ENCODE measurements at places on chromosomes 7 and 10.

DNA sequence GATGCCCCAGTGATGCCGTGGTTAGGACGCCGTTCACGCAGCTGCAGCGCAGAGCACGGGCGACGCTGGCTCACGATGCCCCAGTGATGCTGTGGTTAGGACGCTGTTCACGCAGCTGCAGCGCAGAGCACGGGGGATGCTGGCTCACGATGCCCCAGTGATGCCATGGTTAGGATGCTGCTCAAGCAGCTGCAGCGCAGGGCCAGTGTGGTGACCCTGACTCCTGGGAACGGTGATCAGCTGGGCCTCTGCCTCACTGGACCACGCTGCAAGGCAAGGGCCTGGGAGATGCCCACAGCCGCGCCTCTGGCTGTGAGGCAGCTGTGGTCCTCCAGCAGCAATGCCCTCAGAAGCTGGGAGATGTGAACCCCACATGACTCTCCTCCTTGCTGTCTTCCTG lies 280.6 kb downstream of the DNAJB6 start:
- no peak for DNase-seq

- no peak for DNase-seq
Measured at GRCh38 chr10:1037098-1037497, 11.4 kb upstream of the IDI2 start.

DNA sequence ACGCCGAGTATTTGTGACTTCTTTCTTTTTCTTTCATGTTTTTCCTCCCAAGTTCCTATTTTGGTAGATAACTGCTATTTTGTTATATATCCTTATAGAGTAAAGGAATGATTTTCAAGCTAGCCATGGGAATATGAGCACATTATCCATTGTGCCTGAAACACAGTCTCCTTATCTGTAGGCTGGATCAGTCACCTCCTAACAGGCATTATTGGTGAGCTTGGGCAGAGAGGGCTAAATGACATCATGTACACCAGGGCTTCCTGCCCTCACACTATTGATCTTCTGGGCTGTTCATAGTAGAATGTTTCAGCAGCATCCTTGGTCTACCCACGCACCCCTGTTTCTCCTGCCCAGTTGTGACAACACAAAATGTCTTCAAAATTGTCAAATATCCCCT lies 88.1 kb upstream of the CTBP2 start:
- DNase-seq: no peak

DNA sequence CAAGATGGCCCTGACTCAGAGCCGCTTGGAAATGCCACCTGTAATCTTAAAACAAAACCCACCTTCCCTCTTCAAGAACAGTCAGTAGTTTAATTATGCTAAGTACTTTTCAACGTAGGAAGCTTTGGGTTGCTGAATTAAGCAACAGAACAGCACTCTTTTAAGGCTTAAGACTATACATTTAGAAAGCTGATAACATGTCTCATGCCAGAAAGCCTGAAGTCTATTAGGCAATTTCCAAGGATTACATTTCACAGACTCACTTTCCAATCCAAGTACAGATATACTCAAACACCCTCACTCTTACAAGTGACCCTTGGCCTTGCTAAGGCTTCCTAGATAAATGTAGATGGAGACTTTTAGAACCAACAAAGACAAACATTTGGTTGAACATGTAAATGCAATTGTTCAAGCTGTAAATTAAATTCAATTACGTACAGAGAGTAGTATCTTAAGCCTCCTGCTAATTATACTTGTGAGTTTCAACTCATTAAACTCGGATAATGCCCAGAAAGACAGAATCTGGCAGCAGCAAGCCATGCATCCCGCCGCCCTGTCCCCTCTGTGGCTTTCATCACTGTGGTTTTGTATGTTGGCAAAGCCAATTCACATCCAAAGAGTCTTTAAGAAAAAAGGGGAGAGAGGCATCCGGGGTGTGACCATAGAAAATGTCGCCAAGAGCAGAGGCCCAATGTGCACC lies 283.1 kb upstream of the NRP1 start:
- no peak for DNase-seq

- no peak for DNase-seq
Measured at GRCh38 chr10:103711351-103711994, 143.9 kb downstream of the SH3PXD2A start.

DNA sequence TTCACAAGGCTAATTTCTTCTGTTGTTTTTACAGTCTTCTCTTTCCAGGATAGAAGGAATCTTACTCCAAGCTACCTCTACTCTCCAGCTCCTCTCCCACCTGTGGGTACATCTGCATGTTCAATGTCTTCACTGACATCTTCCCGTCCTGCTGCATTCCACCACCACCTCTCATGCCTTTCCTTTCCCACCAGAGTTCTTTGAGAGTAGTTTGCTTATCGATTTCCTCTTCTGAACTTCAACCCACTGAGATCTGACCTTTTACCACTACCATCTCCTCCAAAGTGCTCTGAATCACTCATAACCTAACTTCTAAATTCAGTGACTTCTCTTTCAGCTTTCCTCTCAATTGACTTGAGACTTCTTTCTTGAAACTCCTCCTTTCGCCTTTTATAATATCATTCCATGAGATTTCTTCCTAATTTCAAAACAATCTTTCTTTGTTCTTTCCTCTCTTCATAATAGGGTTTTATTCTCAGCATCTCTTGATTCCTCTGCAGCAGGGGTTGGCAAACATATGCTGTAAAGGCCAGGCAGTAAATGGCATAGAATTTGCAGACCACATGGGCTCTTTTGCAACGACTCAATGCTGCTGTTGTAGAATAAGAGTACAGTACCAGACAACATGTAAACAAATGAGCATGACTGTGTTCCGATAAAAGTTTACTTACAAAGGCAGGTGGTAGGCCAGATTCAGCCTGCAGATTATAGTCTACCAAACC lies 22.1 kb downstream of the ACSL5 start:
- DNase-seq: no peak

DNA sequence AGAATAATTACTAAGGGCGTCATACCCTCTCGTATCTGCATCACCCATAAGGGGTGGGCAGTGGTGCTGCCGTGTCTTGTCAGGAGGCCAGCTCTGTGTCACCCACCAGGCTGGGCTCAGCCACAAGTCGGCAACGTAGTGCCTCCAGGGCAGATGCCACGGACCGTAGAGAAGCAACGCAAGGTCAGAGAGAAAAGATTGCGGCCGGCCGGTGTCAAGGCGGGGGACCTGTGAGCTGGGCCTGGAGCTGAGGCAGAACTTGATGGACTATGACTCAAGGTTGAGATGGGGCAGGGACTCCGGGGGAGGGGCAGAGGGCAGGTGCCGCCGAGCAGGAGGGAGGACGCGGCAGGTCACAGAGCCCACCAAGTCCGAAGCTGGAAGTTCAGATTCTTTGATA lies 29.5 kb downstream of the FOXK1 start:
- no peak for DNase-seq

DNA sequence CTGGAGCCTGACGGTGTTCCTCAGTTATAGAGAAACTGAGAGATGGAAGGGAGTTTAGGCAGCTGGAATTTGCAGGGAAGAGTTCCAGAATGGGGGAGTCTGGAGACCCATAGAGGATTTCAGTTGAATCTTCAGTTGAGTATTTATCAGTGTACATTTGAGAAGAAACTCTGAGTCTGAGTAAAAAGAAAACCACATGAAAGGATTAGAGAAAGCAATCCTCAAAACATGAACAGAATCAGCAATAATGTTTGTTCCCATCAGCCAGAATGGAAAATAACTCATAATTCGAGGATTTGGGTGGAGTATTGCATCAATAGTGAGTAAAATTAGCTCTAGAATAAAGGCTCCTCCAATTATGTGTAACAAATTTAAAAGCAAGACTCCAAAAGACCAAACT lies 130.0 kb upstream of the AHR start:
- no peak for DNase-seq

GRCh38 chr10:133046390-133046765 lies 41.3 kb upstream of the ADGRA1 start:
- no peak for DNase-seq

DNA sequence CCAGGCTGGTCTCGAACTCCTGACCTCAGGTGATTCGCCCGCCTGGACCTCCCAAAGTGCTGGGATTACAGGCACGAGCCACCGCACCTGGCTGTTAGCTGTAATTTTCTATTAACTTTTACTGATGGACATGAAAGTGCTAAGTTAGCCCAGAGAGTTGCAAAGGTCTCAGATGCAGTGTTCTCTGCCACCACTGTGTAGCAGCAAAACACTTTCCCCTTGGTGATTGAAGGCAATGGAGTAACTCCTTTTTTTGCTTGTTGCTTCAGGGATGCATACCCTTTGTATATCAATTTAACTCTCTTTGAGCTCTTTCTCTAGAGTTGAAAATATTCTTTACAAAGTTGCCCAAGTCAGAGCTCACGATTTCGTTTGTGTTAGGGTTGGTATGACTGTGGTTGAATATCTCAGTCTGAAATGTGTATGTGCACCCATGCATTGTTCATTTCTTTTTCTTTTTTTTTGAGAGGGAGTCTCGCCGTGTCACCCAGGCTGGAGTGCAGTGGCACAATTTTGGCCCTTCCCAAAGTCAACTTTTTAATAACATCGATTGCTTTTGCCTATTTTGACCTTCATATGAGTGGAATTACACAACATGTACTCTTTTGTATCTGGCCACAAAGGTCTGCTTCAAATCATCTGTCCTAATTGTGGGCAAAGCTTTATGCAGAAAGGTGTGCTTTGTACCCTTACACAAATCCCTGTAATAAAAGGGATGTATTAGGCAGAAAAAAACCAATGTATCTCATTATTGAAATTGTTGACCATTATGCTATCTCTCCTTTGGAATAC lies 52.6 kb downstream of the GTF2I start:
- no peak for DNase-seq

- no peak for DNase-seq
Measured at GRCh38 chr7:4775848-4776623, 613 bp downstream of the AP5Z1 start.

DNA sequence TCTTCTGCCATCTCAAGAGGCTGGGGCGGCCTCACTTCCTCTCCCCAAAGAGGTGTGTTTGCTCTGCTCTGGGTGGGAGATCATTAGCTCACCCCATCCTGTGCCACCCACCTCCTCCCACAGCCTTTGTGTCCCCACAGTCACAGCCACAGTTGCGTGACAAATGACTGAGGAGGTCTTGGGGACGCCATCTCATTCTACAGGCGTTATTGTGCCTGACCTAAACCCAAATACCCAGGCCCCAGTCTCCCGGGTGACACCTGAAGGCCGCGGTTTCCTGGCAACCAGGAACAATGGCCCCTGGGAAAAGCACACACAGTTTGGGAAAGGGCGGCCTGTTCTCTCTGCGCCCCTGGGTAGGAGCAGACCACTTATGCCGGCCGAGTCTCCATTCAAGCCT lies 51.6 kb downstream of the SLIT1 start:
- no peak for DNase-seq

DNA sequence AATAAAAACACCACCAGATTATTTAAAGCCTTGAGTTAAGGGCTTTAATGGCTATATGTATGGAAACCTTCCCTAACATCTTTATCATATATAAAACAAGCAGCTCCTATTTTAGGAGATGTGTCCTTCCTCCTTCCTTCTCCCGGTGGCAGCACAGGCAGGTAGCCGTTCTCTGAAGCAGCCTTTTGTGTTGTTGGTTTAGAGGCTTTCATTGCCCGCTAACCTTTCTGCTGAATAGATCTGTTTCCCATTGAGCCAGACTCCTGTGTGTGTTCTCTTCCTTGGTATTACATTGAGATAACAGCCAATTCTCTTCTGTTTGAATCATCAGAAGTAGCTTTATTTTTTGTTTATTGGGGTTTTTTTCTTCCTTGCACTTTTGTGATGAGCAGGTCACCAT lies 131.3 kb downstream of the CACNB2 start:
- no peak for DNase-seq

DNA sequence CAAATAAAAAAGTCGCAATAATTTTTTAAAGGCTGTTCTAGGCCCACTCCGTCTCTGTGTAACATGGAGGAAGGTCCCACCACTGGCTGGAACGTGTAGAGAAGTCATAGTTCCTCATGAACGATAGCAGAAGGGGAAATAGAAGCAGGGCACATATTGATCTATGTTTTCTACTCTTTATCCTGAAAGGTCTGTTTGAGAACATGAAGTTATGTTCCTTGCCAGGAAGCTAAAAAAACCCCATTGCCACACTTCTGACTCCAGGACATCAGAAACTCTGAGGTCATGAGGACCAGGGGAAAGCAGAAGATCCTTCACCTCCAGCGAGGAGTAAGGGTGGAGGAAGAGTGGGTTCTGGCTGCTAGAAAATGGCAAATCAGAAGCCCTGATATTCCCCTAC lies 10.8 kb downstream of the ANKRD22 start:
- no peak for DNase-seq

DNA sequence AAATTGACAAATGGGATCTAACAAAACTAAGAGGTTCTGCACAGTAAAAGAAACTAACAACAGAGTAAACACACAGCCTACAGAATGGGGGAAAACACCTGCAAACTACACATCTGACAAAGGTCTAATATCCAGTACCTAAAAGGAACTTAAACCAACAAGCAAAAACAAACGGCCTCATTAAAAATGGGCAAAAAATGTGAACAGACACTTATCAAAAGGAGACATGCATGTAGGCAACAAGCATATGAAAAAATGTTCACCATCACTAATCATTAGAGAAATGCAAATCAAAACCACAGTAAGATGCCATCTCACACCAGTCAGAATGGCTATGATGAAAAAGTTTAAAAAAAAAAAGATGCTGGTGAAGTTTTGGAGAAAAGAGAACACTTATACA lies 197.4 kb downstream of the KBTBD2 start:
- no peak for DNase-seq

- DNase-seq: no peak
Measured at GRCh38 chr10:22389856-22390589, 44.7 kb downstream of the SPAG6 start.

GRCh38 chr7:135240441-135240840 lies 6.8 kb downstream of the STRA8 start:
- no peak for DNase-seq

- no peak for DNase-seq
Measured at GRCh38 chr10:91944880-91945630, 21.5 kb downstream of the BTAF1 start.

DNA sequence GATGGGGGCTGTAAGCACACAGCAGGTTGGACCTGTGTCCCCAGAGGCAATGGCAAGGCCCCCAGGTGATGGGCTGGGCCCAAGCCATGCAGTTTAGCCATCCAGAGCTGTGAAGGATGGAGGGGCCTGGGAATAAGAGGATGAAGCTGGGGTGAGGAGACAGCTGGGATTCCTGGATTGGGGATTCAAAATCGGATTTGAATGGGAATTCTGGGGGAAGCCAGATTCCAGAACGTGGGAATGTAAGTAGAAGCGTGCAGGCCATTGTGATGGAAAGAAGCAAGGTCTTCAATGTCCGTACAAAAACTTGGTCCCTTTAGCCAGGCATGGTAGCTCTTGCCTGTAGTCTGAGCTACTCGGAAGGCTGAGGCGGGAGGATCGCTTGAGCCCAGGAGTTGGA lies 9.8 kb downstream of the SH2B2 start:
- no peak for DNase-seq

All from NCI-H2107 (cell line).